ENCODE measurements at places on chromosomes 13 and 19.
A peak's percentile ranks its signal among the peaks of the same experiment; 100 is the strongest.

DNA sequence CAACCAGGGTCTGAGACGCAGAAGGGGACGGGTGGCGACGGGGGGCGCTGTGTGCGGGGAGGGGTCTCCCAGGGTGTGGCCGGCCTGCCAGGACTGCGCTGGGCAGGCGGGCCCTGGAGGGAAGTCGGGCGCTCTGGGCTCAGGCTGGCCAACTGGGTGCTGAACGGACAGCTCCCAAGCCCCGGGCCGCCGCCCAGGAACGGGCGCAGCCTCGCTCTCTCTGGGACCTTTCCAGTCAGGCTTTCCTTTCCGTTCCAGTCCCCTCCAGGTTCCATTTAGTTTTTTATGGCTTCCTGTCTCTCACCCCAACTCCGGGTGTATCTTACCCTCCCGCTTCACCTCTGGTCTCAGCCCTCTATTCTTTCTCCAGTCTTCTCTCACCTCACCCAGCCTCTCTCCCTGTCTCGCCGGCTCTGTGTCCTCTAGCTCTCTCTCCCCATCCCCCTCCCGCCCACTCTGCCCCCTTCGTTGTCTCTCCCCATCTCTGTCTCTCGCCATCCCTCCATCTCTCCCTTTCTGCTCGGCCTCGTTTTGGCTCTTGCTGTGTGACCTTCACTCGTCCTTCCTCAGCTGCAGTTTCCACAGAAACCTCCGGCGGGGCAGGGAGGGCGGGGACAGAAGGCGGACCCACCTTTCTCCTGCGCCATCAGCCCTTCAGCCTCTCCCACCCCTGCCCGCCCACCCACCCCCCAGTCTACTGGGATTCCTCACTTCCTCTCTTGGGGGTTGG is 3.3 kb upstream of the ATP1A3 start:
- no peak for DNase-seq

DNA sequence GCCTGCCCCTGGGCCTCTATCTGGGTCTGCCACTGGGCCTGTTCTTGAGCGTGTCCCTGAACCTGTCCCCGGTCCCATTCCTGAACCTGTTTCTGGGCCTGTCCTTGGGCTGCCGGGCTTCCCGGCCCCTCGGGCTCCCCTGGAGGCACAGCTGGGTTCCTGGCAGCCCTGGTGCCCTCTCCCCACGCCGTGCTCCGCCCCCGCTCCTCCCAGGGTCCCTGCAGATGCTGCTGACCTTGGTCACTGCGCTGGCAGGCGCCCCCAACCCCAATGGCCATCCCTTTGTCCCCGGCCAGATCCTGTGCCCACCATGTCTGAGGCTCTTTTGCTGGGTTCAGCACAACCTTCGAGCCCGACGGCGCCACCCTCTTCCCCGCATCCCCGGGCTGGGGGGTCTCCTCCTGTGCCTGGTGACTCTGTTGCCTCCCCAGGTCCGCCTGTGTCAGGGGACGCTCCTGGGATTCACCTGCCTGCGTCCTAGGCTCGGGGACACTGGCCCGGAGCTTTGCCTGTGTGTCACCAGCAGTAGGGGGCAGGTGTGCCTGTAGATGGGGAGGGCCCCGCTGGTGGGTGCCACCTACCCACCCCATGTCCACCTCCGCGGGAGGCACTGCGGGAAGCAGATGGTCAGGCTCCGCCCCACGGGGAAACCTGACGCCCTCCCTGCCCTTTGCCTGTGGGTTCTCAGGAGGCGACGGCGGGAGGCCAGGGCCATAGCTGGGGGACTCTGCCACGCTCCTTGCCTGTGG is 41.0 kb upstream of the GRTP1 start:
- peak; percentile 59 for DNase-seq

DNA sequence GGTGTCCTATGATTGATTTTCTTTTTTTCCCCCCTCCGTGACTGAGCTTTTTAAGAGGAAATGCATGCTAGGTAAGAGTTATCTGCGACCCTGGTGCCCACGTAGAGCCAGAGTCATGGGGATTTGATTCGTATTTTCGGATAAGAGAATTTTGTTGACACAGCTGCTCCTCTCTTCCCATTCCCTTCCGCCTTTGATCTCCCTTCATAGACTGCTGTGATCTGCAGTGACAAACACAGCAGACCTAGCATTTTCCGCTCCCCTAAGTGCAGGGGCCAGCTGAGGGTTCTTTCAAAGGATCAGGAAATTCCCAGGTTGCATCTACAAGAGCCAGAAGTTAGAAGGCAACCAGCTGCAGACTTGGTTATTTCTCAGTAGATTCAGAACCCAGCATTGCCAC is 70.5 kb downstream of the ZNF568 start:
- DNase-seq: no peak

GRCh38 chr13:109297628-109298027 is 488.8 kb downstream of the IRS2 start:
- no peak for DNase-seq

- DNase-seq: no peak
Observed at GRCh38 chr19:35048911-35049411, 7.4 kb downstream of the HPN start.

GRCh38 chr13:22288496-22288895 is 617.6 kb downstream of the FGF9 start:
- DNase-seq: no peak

GRCh38 chr19:46834121-46834520 is 16.5 kb downstream of the AP2S1 start:
- DNase-seq: no peak

- no peak for DNase-seq
Observed at GRCh38 chr19:42038666-42039065, 31.3 kb downstream of the GRIK5 start.

DNA sequence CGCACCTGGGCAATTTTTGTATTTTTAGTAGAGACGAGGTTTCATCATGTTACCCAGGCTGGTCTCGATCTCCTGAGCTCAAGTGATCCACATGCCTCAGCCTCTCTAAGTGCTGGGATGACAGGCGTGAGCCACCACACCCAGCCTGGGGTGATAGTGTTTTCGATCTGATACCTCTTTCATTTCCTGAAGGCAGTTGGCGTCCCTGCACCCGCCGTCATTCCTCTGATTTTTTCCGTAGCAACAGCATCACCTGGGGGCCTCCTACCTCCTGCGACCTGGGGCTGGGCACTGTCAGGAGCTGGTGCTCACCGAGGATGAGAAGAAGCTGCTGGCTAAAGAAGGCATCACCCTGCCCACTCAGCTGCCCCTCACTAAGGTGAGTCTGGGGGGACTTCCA is 10.8 kb downstream of the CREB3L3 start:
- DNase-seq: no peak

DNA sequence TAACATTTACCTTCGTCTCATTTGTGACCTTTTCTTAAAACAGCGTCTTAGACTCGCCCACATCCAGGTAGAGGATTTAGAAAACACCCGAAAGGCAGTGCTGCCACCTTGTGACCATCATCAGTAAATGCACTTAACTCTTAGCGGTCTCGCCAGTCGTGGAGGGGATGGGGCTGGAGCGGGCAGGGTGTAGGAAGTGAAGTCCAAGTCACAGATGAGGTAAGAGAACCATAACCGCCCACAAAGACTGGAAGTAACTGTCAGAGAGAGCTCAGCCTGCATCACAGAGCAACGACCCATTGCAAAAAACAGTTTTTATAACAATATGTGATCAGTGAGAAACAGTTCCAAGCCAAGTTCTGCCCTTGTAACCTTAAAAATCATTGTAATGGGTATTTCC is 10.7 kb upstream of the CEACAM3 start:
- DNase-seq: peak; percentile 76

DNA sequence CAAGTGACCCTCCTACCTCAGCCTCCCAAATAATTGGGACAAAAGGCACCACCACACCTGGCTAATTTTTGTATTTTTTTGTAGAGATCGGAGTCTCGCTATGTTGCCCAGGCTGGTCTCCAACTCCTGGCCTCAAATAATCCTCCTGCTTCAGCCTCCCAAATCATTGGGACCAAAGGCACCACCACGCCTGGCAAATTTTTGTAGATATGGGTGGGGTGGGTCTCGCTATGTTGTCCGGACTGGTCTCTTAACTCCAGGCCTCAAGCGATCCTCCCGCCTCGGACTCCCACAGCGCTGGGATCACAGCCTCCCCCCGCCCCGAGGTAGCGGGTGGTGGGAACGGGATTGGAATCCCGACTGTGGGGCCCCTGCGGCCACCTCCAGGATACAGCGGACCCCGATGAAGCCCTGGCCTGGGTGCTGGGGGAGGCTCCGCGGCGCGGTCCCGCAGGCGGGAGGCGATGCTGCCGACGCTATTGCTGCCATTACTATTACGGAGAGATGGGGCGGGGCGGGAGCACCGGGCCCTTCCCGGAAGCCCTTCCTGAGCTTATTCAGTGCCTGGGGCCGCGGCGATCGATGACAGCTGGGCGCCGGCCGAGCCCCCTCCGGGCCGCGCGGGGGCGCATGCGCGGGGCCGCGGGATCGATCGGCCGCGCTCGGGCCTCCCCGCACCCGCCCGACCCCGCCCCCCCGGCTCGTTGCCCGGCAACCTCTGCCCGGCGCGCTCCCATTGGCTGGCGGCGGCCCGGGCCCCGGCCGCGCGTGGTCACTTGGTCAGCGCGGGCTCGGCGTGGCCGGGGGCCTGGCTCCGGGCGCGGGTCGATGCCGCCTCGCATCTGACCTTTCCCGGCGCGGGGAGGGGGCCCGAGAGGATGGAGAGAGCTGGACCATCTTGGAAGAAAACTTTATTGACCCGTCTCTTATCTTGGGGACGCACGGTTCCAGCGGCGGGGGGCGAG is 27.9 kb upstream of the ONECUT3 start:
- peak; percentile 18 for DNase-seq

GRCh38 chr19:13181747-13182388 is 31.7 kb downstream of the IER2 start:
- DNase-seq: no peak

GRCh38 chr13:83499286-83499685 is 383.0 kb downstream of the SLITRK1 start:
- no peak for DNase-seq

- no peak for DNase-seq
Observed at GRCh38 chr13:34628209-34628682, 313.8 kb upstream of the NBEA start.

GRCh38 chr13:94710881-94711560 is 1.3 kb downstream of the SOX21 start:
- peak; percentile 19 for DNase-seq

GRCh38 chr19:55384131-55384919 is at the start of gene TMEM238:
TMEM238 (minus strand) TSS chr19:55384292; CDS start chr19:55384259, 33 bp downstream.
- peak; percentile 76 for DNase-seq

GRCh38 chr13:43767341-43767931 is 19.3 kb downstream of the ENOX1 start:
- DNase-seq: no peak

DNA sequence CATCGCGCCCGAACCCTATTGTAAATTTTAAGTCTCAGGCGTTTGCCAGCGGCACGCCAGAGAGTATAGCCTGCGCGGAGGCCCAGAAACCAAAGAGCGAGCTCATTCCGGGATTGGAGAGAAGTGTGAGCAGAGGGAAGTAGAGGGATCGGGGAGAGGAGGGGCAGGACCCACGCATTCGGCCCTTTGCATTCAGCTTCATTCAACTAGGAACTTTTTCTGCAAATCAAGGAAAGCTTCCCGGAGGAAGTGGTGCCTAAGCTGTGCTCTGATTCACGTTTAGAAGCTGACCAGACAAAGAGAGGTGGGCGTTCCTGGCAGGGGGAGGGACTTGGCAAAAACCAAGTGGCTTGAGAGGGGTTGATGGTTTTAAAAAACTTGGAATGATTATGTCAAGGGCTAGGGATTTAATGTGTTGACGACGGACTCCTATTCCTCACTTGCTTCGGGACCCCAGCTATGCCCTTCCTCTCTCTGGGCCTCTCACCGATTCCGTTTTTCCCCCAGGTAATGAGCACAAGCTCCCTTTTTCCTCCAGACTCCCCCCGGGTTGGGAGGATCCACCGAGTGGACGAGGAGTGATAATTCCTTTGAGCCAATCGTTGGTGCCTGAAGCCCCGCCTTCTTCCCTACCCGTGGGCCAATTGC is 811 bp upstream of the PRMT1 start:
- DNase-seq: peak; percentile 91

DNA sequence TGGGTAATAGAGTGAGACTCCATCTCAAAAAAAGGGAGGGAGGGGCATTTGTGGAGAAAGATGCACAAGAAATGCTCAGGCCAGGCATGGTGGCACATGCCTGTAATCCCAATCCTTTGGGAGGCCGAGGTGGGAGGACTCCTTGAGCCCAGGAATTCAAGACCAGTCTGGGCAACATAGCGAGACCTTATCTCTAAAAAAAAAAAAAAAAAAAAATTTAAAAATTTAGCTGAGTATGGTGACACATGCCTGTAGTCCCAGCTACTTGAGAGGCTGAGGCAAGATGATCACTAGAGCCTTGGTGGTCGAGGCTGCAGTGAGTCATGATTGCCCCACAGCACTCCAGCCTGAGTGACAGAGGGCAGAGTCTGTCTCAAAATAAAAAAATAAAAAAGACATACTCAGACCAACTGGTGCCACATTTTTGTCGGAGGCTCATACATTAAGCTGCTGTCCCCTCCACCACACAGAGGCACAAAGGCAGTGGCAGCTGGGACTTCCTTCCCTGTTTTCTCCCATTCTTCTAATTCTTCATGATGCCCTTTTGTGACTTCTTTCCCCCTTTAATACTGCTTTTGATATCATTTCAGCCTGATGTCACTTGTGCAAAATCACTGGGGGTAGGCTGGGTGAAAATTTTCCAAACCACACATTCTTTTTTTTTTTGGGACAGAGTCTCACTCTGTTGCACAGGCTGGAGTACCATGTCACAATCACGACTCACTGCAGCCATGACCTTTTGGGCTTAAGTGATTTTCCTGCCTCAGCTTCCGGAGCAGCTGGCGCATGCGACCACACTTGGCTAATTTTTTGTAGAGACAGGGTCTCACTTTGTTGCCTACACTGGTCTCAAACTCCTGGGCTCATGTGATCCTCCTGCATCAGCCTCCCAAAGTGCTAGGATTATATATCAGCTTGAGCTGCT is 26.8 kb upstream of the CXCL17 start:
- DNase-seq: no peak

DNA sequence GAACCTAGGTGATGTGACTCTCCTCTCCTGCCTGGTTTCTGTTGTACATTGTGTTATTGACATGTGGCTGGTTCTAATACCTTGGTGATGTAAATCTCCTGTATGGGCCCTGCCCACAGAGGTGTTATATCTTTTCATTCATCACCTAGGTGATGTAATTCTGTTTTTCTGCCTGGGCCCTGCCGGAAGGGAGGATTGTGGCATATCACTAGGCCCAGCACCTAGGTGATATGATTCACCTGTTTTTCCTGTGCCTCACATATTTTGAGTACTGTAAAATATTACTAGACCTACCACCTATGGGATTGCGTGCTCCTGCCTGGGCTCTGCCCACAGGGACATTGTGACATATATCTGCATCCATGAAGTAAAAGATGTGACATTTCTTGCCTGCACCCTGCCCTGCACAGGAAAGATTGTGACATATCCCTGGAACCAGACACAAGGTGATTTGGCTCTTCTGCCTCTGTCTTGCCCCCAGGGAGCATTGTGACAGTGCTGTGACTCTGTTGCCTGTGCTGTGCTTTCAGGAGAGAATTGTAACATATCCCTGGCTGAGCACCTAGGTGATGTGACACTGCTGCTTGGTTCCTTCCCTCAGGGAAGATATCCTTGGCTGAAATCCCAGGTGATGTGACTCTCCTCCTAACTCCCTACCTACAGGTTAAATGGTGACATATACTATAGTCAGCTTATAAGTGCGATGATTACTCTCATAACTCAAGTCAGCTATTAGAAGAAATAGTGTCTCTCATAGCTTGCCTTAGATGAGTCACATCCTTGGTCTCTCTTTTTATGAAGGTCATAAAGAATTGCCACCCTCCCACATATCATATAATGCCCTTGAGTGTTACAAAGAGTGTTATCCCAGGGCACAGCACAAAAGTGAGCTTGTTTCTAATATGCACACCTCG is 13.3 kb upstream of the ZNF681 start:
- DNase-seq: no peak

- no peak for DNase-seq
Observed at GRCh38 chr13:76609643-76610042, 276.6 kb downstream of the KCTD12 start.
